ENCODE measurements at places on chromosomes 6 and 20.

DNA sequence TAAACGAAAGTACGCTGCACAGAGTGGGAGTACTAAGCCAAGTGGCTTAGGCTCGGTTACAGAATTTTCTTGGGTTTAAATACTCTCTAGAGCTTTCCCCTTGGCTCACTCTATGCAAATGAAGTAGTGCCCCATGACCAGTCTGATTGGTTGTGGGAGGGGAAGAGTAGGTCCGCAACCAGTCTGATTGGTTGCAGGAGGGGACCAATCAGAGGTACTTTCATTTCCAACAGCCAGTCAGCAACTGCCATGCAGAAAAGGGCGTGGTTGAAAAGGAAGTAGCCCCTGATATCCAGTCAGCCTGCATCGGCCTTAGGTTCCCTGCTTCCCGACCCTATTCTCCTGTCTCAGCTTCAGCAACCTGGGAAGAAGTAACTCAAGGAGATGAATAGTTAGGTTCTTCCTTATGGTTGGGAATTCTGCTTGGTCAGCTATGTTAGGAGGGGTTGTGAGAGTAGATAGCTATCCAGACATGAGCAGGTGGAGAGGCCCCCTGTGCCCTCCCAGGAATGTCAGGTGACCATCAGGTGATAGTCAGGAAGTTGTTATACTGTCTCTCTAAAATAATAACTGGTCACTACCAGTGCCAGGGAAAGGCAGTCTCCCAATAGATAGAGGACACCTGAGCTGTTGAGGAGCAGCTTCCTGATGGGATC lies 57.4 kb downstream of the FARS2 start:
- no peak for DNase-seq

GRCh38 chr20:59460352-59460751 lies 144.0 kb upstream of the PHACTR3 start:
- no peak for DNase-seq

DNA sequence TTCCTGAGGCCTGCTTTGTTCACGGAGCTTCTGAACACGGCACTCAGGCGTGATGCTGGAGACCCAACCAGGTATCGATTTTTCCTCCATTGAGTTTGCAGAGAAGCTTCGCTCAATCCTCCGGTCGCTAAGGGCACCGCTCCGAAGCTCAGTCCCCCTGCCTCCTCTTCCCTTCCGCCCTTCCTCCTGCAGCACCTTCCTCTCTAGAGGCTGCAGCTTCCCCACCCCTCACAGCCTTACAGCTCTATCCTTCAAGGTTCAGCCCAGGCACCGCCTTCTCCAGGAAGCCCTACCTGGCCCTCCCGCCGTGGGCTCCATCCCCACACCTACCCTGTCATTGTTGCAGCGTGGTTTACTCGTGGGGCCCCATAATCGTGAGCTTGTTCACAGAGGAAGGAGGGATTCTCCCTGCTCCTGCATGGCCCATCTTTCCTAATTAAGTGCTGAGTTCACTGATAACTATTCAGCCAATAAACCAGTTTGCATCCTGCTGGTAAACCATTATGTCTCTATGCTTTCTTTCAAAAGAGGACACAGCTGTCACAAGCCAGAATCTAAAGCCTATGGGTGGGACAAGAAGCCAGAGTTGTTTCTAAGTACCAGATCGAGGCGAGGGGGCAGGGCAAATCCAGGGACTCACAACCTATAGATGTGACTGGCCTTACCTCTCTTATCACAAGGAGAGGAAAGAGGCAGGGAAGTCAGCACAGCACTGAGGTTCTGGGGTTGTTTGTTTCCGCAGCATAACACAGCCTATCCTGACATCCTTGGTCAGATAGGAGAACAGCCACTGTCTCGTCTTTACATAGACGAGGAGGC lies 152.0 kb downstream of the GRM4 start:
- DNase-seq: no peak

DNA sequence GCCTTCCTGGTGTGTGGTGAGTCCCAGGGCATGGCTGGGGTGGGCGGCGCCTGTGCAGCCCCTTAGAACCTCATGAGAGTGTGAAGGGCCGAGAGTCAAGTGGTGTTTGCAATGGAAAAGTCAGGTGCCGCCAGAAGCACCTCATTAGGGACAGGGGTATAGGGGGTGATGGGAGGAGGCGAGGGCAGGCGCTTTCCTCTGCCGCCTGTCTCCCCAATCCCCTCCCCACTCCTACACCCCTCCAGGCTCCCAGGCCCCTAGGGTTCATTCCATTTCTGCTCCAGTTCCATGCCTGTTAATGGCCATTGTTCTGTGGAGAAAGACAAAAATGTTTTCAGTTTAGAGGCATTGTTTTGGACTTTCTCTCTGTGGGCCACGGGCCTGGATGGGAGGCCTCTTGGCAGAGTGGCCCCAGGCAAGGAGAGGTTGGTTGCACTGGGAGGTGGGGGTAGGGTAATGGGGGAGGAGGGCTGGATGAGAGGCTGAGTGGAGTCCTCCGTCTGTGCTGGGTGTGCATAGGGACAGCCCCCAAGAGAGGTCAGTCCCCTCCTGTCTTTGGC lies 21.4 kb upstream of the SCUBE3 start:
- DNase-seq: no peak

DNA sequence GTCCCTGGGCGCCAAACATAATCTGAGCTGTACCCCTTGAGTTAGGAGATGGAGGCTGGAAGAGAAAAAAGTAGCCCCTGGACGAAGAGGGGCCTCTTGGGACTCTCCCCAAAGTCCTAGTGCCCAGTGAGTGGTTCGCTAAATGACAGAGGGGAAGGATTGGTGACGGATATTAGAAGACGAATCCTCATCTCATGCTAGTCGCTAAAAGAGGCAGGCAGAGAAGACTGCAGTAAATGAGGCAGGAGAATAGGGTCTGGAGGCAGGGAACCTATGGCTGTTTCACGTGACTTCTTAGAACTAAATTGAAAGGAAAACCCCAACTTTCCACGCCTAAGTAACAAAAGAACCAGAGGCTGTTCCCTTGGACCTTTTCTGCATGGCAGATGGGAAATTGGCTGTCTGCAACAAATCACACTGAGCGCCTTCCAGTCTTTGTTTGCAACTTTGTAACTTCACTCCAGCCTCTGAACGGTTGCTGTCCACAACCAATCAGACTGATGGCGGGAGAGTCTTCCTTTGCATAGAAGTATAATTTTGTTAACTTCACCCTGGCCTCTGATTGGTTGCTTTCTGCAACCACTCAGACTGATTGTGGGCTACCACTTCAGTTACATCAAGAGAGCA lies 731 bp upstream of the RBL1 start:
- DNase-seq: peak; percentile 20

GRCh38 chr6:138007014-138007472 lies 100.2 kb downstream of the PERP start:
- DNase-seq: peak; percentile 69

DNA sequence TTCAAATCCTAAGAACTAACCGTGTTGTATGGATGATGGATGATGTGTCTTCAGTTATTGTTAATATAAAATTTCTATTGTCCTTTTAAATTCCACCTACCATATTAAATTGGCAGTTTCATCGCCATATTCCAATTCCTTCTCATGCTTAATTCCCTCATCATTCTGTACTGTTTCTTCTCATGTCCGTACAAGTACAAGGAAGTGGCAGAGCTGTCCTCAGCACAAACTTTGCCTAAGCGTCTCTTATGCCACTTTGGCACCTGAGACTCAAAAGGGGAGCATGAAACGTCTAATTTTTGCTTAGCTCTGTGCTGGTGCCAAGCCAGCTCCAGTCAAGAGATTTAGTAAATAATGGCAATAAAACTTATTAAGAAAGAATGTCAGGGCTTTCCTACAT lies 158.2 kb upstream of the LAMA2 start:
- DNase-seq: no peak

DNA sequence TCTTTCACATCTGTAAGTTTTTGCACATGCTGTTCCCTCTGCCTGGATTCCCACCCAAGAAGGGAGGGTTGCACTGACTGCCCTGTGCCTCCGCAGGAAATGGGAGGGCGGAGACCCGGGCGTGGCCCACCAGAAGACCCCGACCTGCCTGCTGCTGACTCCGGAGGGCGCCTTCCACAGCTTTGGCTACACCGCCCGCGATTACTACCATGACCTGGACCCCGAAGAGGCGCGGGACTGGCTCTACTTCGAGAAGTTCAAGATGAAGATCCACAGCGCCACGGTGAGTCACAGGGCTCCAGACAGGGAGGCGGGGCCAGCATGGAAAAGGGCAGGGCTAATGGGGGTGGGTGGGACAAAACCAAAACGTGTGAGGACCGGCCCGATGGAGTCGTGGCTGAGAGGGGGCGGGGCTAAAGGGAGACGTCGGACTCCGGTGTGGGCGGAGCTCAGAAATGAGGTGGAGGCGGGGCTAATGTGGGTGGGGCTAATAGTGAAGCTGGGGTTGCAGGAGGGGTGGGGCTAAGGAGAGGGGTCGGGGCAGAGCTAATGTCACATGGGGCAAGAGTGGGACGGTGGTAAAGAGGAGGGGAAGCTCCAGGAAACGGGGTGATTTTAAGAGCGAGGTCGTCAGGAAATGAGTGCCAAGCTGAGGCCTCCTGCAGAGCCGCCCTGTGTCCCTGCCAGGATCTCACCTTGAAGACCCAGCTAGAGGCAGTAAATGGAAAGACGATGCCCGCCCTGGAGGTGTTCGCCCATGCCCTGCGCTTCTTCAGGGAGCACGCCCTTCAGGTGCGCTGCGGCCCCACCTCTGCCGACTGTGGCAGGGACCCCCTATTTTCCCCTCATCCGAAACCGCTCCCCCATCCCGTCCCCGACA lies 12.6 kb downstream of the HSPA12B start:
- peak; percentile 90 for DNase-seq

- DNase-seq: no peak
These were observed 202.6 kb downstream of the TRDN start for GRCh38 chr6:123434186-123434585.

- DNase-seq: peak; percentile 56
These were observed 15.8 kb upstream of the LIN28B start for GRCh38 chr6:104940893-104941728.

- DNase-seq: no peak
These were observed 16.9 kb upstream of the ZSCAN9 start for GRCh38 chr6:28208111-28208659.

- no peak for DNase-seq
These were observed 44.1 kb upstream of the ATXN1 start for GRCh38 chr6:16805243-16805950.

- DNase-seq: no peak
These were observed 160.2 kb downstream of the MTFR2 start for GRCh38 chr6:136089876-136090275.
